SK-MEL-5 (cell line): ENCODE measurements at places on chromosomes 3 and 15.

DNA sequence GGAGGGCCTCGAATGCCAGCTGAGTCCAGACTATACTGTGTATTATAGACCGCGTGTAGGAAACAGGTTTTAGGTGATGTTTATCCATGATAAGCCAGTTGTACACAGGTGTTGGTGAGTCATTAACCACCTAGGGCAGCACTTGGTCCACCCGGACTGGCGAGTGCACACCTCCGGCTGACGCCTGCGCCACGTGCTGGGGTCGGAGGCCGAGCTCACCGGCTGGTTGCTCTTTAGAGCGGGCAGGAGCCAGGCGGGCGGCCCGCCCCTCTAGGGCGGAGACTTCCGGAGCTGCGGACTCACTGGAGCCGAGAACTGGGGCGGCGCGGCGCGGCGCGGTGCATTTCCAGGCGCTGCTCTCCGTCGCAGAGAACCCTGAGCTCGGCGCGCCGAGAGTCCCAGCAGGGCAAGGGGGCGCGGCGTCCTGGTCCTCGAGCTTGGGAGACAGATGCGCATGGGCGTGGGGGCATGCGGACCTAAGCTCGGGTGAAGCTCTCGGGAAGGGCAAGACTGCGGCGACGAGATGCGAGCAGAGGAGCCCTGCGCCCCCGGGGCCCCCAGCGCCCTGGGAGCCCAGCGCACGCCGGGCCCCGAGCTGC is at the start of gene ESYT3:
ESYT3 (plus strand) TSS at position 341 of the 599 bp plus-strand sequence; CDS start at position 524, 183 bp downstream.
- no peak for DNase-seq

DNA sequence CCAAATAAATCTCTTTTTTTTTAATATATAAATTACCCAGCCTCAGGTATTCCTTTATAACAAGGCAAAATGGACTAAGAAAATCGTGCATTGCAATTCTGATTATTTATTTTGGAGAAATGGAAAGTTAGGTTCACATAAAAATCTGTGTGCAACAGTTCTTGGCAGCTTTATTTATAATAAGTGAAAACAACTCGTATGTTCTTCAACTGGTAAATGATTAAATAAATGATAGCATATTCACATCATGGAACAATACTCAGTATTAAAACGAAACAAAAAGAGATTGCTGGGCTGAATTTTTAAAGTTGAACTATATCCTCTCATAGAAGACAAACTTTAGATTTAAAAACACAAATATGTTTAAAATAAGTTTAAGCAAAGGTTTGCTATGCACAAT is 176.3 kb upstream of the ZNF385D start:
- no peak for DNase-seq

- no peak for DNase-seq
These were observed 82.7 kb downstream of the SLC25A26 start for GRCh38 chr3:66303491-66303901.

- no peak for DNase-seq
These were observed 87.7 kb upstream of the LIMD1 start for GRCh38 chr3:45506751-45507391.

- DNase-seq = no peak
These were observed 123.2 kb upstream of the UBE2E2 start for GRCh38 chr3:23079976-23080375.

- DNase-seq = peak; percentile 4
These were observed 224.0 kb downstream of the DPH6 start for GRCh38 chr15:35321926-35322325.

DNA sequence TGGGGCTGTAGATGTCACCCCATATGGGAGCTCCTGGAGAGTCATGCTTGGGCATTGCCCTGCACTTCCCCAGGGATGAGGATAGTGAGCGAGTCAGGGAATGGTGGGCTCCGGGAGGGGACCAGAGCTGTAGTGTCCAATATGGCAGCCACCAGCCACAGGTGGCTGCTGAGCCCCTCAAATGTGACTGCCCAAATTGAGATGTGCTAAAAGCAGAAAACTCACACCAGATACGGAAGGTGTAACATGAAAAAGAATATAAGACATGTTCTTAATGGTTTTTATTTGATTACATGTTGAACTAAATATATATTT is 31.7 kb downstream of the GRIP2 start:
- DNase-seq = no peak

- no peak for DNase-seq
These were observed 74.3 kb downstream of the LARS2 start for GRCh38 chr3:45462522-45463265.

- no peak for DNase-seq
These were observed 70.9 kb downstream of the IMPG2 start for GRCh38 chr3:101249522-101249921.

GRCh38 chr15:29712149-29712885 is 110.0 kb downstream of the TJP1 start:
- no peak for DNase-seq

- DNase-seq = no peak
These were observed 34.3 kb downstream of the ZXDC start for GRCh38 chr3:126441256-126441880.
